ENCODE measurements at places on chromosomes 11 and 22.

DNA sequence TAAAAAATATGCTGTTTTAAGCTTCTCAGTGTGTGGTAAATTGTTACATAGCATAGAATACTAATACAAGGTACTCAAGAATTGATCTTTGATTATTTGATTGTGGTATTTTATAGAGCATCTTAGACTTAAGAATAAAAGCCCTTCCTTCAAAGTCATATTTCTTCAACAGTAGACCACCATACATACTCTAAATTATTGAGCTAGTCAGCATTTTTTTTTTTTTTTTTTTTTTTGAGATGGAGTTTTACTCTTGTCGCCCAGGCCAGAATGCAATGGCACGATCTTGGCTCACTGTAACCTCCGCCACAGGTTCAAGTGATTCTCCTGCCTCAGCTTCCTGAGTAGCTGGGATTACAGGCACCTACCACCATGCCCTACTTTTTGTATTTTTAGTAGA is 436.7 kb upstream of the LUZP2 start:
- no peak for DNase-seq

- DNase-seq: no peak
Measured at GRCh38 chr11:19789835-19790710, 77.4 kb downstream of the NAV2 start.

DNA sequence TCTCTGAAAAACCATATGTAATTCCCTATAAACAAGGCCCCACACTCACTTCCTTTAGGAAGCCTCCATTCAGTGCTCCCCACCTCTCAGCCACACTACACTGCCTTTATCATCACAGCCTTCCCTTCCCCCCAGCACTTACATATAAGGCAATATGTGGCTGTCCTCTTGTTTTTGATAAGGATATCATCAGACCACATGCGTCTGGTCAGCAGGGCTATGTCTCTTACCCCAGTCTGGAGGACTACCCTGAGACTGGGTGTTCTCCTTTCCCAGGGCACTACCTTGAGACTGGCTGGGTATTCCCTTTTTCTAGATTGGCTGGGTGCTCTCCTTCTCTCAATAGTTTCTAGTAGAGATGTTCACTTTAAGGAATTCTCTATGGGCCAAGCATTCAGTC is 7.8 kb downstream of the KCNE3 start:
- DNase-seq: no peak

- no peak for DNase-seq
Measured at GRCh38 chr22:31291481-31292235, 630 bp downstream of the PIK3IP1 start.

- no peak for DNase-seq
Measured at GRCh38 chr22:20009582-20010306, 6.9 kb downstream of the ARVCF start.

DNA sequence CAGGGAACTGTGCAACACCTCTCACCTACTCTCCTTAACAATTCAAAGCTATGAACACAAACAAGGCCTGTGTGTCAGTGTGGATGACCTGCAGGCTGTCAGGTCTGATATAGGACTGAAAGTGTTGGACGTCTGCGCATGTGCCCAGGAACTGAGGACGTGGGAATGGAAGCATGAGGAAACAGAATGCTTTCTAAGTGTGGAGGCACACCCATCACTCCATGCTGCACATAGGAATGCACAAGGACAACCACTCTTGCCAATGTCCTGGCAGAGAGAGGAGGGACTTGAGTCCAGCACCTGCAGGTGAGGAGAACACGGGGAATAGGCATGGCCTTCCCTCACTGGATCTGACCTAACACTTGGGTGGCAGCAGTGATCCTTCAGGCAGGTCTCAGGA is 874.3 kb downstream of the OPCML start:
- DNase-seq: no peak

GRCh38 chr22:30969532-30970355 is 679 bp downstream of the TUG1 start:
- DNase-seq: peak; percentile 12

GRCh38 chr11:5550440-5551095 is 2.2 kb upstream of the OR52H1 start:
- DNase-seq: no peak

- no peak for DNase-seq
Measured at GRCh38 chr11:133903875-133904817, 52.6 kb downstream of the IGSF9B start.

- no peak for DNase-seq
Measured at GRCh38 chr11:78560153-78560552, 14.5 kb downstream of the NARS2 start.

DNA sequence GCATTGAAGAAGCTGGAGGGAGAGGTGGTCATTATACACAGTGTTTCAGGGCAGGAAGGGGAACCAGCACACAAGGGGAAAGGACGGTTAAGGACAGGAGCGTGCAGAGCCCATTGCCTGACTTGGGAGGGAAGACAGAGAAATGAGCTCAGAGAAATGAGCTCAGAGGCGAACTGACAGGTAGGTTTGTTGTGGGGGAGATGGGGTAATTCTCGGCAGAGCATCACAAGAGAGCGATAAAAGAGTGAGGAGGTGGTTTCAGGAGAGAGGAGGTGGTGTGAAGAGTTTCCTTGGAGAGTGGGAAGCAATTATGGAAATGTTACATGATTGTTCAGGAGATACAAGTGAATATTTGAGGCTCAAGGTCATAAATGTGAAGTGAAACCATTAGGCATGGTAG is 61.0 kb downstream of the MRGPRX1 start:
- DNase-seq: no peak

- DNase-seq: no peak
Measured at GRCh38 chr11:6538945-6539344, 41.9 kb downstream of the DNHD1 start.

DNA sequence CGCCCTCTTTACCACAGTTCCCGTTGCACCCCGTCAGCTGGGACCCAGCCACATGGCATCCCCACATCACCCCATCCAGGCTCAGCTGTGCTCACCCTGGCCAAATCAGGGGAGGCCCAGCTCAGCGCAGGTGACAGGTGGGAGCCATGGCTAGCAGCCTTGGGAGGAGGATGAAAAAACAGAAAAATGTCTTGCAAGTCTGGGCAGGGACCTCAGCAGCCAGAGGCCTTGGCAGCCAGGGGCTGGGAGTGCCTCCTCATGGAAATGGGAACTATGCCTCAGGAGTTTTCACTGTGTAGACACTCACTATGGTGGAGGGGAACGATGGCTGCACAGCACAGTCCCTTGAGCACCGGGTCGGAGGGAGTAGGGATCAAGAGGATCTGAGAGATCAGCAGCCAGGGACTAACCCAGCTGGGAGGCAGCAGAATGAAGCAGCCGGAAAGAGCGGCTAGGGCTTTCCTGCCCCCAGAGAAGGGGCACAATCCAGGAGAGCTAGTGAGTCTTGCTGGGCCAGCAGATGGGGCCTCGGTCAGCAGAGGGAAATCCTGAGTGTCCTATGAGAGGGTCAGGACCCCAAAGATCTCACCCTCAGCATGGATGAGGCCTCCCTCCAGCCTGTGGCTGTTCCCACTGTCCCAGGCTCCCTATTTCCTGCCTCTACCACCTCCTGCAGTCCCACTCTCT is 6.2 kb upstream of the FTH1 start:
- no peak for DNase-seq

- DNase-seq: no peak
Measured at GRCh38 chr11:83979593-83979992, 693.4 kb upstream of the CCDC90B start.

GRCh38 chr11:31687256-31687655 is 123.9 kb downstream of the PAX6 start:
- no peak for DNase-seq

DNA sequence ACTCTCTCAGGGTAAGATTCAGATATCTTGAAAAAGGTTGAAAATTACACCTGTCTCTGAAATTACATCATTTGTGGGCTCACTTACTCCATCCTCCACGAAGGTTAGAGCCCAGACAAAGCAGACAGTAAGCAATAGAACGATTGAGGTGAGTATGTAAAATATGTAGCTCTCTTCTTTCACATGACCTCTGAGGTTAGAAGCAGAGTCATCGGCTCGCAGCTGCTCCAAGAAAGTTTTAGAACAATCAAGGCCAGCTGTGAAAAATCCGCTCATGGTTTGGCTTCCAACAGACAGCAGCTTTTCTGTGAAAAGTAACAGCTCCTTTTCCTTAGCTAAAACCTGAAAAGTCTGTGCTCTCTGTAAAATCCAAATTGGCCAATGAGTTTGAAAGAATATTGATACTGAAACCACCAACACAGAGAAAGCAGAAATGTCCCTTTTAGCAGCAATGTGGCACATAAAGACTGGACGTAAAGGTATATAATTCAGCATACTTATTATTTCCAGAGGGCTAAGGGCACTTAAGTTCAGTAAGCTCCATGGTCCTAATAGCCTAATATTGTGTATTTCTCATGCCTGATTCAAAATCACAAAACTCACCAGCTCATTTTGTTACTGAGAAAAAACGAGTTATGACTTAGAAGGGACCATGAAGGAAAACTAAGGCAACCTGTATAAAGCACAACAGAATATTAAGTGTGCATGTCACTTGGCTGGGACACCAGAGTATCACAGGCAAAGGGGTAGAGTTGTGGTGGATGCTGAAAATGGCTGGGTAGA is 78.2 kb downstream of the FAM76B start:
- no peak for DNase-seq

- no peak for DNase-seq
Measured at GRCh38 chr11:10637731-10638151, 55.8 kb downstream of the IRAG1 start.

GRCh38 chr11:101880222-101880621 is 34.6 kb upstream of the CEP126 start:
- DNase-seq: no peak

DNA sequence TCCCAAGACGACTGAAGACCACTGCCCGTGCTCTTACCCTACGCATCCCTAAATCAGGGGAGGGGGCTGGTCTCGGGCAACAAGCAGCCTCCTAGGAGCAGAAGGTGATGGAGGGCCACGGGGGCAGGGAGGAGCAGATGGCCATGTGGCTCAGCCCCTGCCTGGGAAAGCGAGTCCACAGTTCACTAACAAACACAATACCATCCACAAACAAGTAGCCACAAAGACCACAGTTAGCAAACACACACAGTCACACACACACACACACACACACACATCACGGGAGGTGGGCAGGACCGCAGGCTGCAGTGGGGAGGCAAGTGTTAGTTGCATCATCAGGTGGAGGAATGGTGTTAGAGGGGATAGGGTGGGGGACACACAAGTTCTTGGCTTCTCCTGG is 13.2 kb upstream of the FXYD2 start:
- DNase-seq: no peak

DNA sequence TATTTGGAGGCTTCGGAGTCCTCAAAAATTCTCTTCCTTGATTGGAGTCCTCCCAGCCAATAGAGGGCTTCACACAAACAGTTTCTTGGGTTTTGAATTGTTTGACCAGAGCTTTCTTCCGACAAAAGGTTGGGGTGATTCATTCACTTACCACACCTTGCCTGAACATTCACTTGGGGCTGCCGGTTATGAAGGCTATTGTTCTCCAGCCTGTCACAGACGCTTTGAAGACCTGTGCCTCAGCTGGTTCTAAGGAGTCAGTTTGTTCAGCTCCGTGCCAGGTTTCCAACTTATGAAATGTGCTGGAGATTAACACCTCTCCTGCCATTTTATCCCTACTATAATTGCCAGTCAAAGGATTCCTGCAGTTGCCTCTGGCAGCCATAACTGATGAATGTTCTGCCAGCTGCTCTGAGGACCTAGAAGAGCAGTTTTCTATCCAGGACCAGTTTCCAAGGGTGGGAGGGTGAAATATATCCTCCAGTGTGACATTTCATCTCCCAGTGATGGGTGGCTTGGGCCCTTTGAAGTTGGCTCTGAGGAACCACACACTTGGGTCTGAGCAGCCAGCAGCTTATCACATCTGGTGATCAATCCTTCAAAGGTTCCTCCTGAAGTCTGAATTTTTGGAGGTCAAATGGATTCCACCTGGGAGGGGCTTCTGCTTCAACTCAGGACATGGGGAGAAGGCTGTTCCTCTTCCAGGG is 31.4 kb downstream of the LIMK2 start:
- DNase-seq: no peak

GRCh38 chr11:27861706-27862430 is 161.6 kb upstream of the BDNF start:
- DNase-seq: no peak

- no peak for DNase-seq
Measured at GRCh38 chr11:27401833-27402316, 38.9 kb upstream of the CCDC34 start.

- no peak for DNase-seq
Measured at GRCh38 chr11:121367001-121367843, 74.7 kb downstream of the SC5D start.

- DNase-seq: no peak
Measured at GRCh38 chr22:49415151-49415951, 412.3 kb downstream of the BRD1 start.

DNA sequence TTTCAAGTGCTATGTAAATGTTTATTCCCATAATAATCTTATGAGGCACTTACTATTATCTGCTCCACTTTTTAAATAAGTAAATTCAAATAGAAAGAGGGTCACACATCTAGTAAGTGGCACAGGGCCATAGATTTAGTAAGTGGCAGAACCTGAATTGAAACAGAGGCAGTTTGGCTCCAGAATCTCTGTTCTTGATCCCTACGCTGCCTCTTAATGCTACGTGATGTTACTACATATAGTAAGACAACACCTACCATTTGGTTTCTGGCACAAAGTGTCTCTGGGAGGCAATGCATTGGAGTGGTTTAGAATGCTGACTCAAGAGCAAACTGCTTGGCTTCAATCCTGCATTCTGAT is 1018.3 kb downstream of the DLG2 start:
- no peak for DNase-seq

DNA sequence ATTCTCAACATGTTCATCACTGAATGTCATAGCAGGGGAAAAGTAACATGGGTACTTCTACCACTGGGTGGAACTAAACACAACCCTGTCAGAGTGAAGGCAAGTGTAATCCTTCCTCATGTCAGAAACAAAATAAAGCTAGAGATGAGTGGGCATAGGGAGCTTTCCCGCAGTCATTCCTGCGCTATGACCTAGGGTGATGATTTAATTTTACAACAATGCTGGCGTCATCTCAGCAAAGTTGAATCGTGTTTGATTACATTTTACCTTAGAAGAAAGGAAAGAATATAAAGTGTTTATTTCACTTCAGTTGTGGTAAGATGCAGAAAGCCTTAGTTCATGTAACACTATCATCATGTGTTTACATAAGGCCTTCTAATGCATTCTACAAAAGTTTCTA is 355.6 kb downstream of the METTL15 start:
- no peak for DNase-seq

DNA sequence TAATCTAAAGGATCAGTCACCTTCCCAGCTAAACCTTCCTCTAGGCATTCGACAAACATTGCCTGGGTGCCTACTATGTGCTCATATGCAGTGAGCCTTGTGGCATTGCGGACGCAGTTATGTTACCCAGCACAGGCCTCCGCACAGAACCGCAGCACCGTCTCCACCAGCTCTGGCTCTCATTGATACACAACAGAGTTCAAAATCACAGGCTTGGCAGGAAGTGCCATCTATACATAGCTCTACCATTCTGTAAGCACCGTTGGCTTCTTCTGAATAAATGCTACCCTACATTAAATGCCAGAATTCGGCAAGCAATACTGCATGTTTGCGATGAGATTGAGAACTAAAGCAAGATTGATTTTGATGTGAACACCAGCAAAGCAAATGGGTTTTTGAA is 31.0 kb downstream of the DSCAML1 start:
- DNase-seq: no peak
